Urinary bladder (tissue), 4 donors: ENCODE measurements at places on chromosomes 11 and 22. TPM values are rescaled to one million over a fixed set of nuclear protein-coding genes. Genes with fewer than 3 reads are reported as not detected.

The APOA4 gene
- not detected for total RNA-seq

- DNase-seq = peak; percentile 56
Measured at GRCh38 chr11:81987829-81988472, 745.7 kb downstream of the FAM181B start.

The SEC14L6 gene
- 1.2 TPM for total RNA-seq

GRCh38 chr11:119808407-119809185, 79.6 kb upstream of the NECTIN1 start:
- DNase-seq = no peak

DNA sequence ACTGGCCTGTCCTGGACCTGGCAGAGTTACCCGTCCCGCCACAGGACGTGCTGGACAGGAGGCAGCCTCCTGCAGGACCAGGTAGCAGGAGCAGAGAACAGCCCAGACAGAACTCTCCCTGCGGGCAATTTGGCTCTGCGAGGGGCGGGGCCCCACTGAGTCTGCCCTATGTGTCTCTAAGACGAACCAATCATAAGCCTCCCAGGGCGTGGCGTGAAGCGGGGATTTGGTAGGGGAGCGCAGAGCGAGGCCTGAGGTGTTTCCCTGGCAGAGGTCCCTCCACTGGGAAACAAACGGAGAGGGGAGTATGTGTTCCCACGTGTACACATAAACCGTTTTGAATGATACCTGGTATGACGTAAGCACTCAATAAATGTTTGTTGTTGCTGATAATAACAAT, 7.4 kb downstream of the CD82 start:
- no peak for DNase-seq

GRCh38 chr22:27668828-27669797, 132.4 kb downstream of the MN1 start:
- DNase-seq = no peak

GRCh38 chr11:98059488-98059887, 961.3 kb upstream of the CNTN5 start:
- no peak for DNase-seq

- no peak for DNase-seq
Measured at GRCh38 chr11:17102462-17102861, 25.0 kb upstream of the RPS13 start.

- no peak for DNase-seq
Measured at GRCh38 chr11:75996523-75997442, 181.8 kb downstream of the UVRAG start.

GRCh38 chr22:24494528-24495364, at the start of gene UPB1:
Gene UPB1 (plus strand): TSS chr22:24495332. CDS start chr22:24495404, 72 bp downstream.
- DNase-seq = no peak

The VPS11 gene
- 20.2 TPM for total RNA-seq

DNA sequence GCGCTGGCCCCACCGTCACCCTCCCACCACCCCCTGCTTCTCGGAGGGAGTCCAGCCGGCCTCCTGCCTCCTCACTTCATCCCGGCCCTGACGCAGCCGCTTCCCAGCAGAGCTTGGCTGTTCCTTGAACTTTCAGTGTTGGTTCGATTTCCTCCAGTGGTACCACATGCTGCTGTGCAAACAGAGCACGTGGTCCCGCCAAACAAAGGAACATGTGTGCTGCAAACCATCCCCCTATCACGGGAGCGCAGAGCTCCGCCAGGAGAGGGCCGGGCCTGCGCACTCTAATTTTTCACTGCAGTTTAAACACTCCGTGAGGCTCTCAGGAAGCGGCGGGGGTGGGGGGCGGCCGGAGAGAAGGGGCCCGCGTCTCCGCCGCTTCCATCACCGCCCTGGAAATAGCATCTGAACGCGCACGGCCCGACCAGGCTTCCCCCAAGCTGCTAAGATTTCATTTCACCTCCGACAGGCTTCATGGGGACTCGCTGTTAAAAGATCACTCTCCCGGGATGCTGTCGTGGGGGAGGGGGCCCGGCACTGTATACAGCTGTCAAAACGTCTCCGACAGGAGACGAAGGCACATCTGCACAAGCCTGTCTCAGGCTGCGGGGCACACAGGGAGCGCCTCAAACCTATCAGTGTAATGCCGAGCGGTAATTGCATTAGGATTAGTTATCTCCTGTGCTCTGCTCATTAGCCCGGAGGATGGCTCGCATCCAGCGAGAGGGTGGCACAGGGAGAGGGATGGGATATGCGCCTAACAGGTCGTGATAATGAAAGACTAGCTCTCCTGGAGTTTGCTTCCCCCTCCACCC, 269.9 kb upstream of the SORL1-AS1 start:
- peak; percentile 84 for DNase-seq

GRCh38 chr11:101707477-101707876, 123.7 kb upstream of the TRPC6 start:
- DNase-seq = no peak

GRCh38 chr22:46230262-46230901, 19.7 kb downstream of the CDPF1 start:
- DNase-seq = no peak

DNA sequence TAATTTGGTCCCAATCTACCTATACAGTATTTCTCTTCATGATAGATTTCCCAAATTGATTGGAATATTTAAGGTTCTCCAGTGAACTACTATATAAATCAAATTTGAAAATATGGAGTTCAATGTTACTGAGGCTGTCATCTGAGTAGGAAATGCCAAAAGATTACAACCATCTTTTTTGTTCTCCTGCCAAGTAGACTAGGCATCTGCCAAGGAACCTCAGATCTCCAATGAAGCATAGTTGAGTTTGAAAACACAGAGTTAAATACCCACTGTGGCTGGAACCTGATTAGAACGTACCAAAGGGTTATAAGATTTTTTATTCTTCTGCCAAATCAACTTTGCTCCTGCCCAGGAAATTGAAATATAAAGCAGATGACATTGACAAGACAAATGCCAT, 330.9 kb downstream of the CNTN5 start:
- DNase-seq = no peak

DNA sequence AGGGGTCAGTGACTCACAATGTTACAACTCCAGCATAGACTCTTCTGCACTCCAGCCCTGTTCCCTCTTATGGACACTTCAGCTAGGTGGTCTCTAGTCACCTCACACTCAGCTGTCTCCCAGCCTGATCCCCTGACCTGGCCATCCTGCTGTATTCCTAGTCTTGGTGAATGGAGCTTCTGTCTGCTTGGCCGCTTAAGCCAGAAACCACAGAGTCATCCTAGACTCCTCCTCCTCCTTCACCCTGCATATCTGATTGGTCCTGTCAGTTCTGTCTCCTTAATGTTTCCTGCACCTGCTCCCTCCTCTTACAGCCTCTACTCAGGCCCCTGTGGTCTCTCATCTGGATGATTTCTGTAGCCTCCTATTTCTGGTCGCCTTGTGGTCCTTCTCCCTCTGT, 144.9 kb downstream of the HIPK3 start:
- DNase-seq = no peak
